NCI-H187 (cell line): ENCODE measurements at places on chromosomes 5 and 9.

- DNase-seq, result no peak
Measured at GRCh38 chr5:96896806-96897205, 20.5 kb downstream of the ERAP2 start.

DNA sequence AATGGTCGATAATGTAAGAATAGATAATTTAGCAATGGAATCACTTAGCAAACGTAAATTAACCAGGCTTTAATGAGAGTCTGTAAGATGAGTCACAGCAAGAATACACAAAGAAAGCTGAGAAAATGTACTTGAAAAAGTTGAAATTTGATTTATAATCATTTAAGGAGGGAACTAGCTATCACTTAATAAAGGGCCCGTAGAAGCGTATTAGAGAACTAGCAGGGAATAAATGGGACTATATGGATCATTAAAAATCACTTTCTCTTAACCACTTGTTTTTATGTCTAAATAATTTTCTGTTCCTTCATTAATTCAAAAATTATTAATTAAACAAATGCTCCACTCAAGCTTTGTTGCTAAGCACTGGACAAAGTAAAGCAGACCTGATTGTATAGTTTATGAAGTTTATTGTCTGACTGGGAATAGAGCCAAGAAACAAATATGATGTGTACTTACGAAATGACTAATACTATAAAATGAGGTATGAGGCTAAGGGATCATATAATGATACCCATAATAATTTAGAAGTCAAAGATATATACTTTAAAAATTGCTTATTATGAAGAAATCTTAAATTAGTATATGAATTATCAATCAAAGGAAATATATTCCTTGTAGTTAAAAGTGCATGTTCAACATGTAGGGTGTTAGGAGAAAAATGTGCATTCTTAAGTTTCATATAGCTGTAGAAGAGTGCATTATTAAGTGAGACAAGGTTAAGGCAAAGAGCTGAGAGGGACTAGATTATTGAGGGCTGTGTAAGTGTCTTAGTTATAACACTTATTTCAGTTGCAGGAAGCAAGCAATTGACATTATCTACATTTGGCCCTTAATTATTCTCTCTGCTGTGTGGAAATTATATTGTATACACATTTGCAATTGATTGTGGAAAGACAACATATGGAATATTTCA is 196.8 kb downstream of the PRDM9 start:
- no peak for DNase-seq

GRCh38 chr5:111902436-111902835 is 145.4 kb upstream of the NREP start:
- no peak for DNase-seq

- no peak for DNase-seq
Measured at GRCh38 chr9:128150594-128151308, 1.5 kb downstream of the LCN2 start.

DNA sequence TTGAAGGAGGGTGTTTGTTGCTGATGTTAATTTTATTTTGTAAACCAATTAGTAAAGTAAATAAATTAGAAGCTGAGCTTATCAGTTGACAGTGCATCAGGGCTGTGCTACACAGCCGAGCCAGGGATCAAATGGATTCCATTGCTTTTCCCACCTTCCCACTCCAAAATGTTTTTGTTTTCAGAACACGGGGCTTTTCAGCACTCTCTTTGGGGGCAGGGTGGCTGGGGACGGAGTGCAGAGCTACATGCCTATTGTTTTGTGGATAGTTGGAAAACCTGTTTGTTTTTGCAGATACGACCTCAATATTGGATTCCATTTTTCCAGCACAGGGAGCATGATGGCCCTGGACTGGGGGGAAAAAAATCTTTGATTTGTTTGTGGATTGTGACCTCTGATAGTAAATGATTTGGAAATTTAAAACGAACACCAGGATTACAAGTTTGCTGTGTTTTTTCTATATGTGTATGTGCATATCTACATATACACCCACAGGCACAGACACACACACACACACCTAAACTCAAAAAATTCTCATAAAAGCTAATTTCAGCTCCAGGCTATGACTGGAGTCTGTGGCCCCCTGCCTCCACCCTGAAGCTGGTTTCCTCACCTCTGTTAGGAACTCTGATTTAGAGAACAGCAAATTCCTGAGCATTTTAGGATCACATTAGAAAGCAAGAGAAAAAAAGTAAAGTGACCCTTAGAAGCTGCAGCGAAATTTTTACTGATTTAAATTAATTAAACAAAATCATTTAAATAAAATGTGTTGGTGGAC is 371.7 kb upstream of the IRX2 start:
- no peak for DNase-seq

DNA sequence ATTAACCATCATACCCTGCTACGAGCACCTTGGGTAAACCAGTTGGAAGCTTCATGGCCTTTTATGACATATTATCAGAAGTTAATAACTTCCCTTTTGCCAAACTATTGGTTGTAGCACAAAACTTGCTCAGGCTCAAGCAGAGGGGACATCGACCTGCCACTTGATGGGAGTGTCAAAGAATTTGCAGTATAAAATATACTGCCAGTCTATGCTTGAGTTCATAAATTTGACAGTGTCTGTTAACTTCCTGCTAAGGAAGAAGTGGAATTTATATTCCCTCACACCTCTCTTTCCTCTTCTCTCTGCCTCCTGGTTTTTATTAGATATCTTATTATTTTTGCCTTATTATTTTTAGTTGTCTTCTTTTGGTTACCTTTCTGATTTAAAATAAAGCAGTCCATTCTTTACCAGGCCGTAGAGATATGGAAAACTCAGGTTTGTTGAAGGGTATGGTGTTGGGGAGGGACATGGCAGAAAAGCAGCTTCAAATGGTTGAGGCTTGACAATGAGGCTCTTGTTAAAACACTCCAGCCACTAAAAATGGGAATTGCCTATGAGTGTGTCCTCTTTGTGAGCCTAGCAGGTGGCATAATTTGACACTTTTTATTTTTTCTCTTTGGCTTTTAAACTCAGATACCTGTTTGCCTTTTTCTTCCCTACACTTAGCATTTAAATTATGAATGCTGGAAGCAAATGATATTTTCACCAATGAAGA is 298.0 kb downstream of the DOCK8 start:
- peak; percentile 50 for DNase-seq

DNA sequence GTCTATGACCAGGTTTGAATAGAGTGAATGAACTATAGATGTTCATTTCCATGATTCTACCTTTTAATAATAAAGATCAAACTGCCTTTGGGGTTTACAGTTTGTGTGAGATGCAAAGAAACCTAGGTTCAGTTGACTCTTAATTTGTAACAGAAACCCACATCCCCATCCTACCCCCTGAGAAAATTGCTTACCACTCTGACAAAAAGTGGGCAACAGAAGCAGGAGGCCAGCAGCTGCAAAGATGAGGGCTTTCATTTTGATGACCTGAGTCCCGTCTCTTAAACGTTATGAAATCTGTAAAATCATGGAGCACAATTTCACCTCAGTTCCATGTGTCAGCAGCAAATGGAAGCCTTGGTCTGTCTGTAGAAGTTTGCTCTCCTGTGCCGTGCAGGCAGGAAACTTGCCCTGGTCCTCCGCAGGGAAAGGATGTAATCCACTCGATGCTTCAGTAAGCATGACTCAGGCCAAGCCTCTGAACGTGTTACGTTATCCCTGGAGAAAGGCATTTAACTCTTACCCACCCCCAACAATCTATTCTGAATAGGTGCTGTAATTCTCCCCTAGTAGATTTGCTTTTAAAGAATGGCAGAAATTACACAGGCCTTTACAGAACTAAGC is at the start of gene F2RL2:
Gene F2RL2 (minus strand): TSS at position 431 of the 624 bp plus-strand sequence. CDS start 173 bp downstream, at position 258.
- no peak for DNase-seq

- no peak for DNase-seq
Measured at GRCh38 chr5:170470808-170471404, 32.9 kb upstream of the KCNIP1 start.

GRCh38 chr5:180436275-180436674 is 57.9 kb upstream of the CNOT6 start:
- DNase-seq, result no peak

GRCh38 chr5:159426694-159427093 is 96.4 kb upstream of the IL12B start:
- DNase-seq, result no peak

DNA sequence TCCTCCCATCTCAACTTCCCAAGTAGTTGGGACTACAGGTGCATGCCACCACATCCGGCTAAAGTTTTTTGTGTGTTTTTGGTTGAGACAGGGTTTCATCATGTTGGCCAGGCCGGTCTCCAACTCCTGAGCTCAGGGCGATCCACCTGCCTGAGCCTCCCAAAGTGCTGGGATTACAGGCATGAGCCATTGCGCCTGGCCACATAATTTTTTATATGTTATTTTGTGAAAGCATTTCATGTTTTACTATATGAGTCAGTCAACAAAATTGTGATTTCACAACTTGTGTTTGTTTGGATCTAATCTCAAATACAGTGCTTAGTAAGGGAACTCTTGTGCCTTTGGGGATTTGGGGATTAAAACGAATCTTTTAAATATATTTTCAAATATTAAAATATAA is 20.0 kb upstream of the FAM120AOS start:
- no peak for DNase-seq

DNA sequence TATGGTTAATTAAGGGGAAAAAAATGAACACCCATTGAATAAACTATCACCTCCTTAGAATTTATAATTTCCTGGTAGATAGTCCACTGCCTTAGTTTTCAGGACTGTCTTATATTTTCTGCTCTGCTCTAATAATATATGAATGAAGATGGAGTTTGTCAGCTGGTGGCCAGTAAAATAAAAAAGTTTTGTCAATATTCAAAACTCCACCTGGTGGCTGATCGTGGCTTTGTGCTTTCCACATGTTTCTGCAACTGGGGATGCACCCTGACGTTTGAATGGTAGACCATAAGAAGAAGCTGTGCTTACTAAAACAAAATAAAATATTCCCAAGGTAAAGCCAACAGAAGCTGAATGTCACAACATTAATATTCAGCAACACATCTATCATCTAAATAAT is 286.6 kb upstream of the IZUMO3 start:
- DNase-seq, result no peak

DNA sequence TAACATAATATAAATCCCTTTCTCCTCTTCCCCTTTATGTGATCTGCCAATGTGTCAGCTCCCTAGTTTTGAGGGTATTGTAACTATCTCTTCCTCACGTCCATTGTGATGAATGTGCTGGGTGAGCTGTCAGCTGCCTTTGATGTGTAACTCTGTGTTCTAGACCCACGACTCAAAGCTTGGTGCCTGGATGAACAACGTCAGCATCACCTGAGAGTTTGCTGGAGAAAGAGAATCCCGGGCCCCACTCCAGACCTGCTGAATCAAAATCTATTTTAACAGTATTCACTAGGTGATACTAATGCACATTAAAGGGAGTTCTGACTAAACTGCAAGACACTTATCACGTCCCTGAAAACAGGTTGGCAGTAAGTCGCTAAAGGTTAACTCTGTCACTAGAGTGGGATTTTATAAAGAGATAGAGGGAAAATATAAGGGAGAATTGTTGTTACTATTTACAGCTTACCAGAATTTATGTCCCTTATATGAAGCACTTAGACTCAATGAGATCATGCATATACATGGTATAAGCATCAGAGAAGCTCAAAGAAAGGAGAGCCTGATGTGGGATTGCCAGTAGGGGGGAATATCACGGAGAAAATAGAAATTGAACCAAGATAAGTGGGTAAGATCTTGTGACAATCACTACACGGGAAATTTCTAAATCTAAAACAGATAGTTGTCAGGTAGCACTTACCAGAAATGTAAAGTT is 423.8 kb upstream of the SLC30A5 start:
- no peak for DNase-seq

DNA sequence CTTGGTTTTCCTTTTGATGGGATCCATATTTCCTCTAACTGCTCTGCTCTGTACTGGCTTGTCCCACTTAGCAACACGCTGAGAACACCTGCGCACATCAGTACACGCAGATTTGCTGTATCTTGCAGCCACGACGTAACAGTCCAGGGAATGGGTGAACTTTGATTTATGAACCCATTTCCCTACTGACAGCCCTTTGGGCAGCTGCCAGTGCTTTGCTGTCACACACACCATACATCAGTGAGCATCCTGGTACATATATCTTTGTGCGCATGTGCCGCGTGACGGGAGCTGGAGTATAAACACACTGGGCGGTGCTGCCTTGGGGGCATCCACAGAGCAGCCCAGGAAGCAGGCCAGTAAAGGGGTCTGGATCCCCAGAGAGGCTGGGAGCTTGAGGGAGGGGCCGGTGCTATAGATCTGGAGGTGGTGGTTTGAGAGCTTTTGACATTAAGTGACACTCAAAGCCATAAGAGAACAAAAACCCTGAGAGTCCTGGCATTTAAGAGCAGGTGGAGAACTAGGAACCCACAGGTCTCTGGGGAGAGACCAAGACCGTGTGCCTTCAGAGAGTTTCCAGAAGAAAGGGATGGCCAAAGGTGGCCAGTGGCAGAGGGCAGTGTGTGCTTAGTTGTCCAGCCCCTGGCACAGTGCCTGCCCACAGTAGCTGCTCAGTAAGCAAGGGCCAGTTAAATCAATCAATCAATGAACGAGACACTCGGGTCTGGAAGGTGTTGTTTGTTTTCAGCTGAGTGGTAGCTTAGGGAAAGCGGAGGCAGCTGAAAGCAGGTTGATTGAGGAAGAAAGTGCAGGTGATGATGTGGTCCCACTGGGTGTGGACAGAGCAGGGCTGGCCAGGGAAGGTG is 53.7 kb downstream of the LMX1B start:
- peak; percentile 37 for DNase-seq

- DNase-seq, result no peak
Measured at GRCh38 chr5:3456121-3456681, 139.4 kb upstream of the IRX1 start.

DNA sequence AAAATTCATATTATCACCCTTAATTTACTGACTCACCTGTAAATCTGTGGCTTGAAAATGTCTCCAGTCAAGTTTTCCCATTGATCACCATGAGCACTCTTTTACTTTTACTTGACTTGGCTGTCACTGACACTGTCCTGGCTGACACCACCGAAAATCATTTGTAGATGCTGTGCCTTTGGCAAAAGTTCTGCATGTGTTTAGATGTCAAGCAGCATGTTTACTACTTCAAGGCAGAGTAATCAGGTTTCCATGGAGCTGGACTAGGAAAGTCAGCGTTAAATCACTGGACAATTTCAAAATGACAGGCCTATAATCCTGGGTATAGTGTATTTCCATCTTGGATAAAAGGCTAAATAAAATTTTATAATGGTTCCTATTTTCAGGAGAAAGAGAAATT is 1530.6 kb upstream of the CDH6 start:
- no peak for DNase-seq

DNA sequence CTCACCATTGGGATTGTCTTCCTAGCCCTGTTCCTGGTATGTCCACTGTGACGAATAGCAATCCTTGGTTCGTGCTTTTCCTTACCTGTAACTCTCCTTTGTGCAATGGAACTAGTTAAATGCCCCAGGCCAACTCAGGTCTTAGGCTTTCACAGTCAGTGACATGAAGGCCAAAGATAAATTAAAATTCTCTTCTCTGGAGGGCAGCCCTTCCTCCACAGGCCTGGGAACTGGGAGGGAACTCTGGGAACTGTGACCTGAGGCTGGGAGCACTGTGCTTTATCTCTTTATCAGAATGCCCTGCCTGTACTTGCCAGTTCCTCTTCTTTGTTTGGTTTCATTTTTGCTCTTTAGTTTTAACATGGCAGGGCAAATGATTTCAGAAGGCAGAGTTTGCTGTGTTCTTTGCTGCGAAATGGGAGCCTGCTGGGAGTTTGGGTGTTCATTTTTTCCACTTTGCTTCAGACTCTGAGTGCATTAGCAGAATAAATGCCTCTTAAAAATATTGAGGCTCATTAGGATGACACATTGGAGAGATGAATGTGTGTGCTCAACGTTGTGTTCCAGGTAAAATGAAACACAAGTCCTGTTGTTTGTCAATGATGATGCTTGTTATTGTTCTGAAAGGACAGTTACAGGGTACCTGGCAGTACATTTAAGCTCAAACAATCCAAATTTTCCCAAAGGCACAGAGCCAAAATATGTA is 118.1 kb downstream of the NUDT12 start:
- no peak for DNase-seq
